Right ventricle myocardium inferior (tissue), 1 donor: ENCODE measurements at places on chromosomes 7 and 10.

DNA sequence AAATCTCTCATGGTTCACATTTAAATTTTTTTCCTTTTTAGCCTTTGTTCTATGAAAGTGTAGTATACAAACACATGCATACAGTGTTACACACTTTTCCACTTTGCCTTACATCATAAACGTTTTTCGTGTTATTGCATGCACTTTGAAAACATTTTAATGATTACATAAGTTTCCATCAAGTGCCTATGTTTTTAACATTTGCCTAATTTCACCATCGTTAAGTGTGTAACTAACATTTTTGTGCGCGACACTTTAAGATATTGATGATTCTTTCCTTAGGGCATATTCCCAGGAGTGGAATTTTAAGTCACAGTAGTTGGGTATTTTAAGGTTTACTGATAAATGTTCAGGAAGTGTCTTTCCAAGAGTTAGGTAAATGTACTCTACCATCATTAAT is 1.5 kb upstream of the FRAT2 start:
- no peak for DNase-seq

GRCh38 chr7:78620920-78621319 is 822.3 kb downstream of the PHTF2 start:
- no peak for DNase-seq

- DNase-seq, result no peak
Observed at GRCh38 chr10:2994221-2994961, 73.0 kb upstream of the PFKP start.

GRCh38 chr10:27197980-27198620 is 42.5 kb downstream of the ACBD5 start:
- DNase-seq, result no peak

DNA sequence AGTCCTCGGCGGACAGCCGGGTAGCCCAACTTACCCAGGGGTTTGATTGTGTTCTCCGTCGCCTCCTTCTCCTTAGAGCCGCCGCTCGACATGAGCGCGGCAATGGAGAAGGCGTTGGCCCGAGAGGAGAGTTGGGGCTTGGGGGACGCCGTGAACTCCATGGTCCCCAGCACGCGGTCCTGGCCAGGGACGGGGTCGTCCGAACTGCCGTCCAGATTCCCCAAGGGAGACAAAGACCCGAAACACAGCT is 515 bp downstream of the TBX20 start:
- DNase-seq, result no peak

GRCh38 chr7:76077435-76077834 is 29.5 kb downstream of the MDH2 start:
- no peak for DNase-seq

GRCh38 chr7:115600207-115600606 is 430.4 kb downstream of the TFEC start:
- no peak for DNase-seq

DNA sequence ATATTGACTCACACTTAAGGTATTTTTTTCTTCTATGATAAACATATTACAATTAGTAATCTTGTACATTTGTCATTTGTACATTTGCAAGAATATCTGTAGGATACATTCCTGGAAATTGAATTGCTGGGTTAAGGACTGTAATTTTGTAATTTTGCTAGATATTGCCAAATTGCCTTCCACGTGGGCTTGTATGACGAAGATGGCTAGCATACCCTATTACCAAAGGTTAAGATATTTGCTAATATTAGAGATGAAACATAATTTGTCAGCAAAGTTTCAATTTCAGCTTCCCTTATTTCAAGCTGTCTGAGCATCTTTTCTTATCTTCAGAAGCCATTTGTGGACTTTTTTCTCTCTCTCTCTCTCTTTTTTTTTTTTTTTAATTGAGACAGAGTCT is 1.0 kb upstream of the LYZL2 start:
- no peak for DNase-seq

DNA sequence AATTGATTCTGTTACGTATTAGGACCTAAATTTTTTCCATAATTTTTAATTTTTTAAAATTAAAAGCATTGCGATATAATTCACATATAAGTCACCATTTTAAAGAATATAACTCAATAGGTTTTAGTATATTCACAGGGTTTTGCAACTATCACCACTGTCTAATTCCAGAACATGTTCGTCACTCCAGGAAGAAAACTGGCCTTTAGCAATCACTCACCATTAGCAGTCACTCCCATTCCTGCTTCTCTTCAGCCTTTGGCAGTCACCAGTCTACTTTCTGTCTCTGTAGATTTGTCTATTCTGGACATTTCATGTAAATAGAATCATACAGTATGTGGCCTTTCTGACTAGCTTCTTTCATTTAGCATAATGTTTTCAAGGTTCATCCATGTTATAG is 176.5 kb downstream of the EXOC4 start:
- DNase-seq, result no peak

- no peak for DNase-seq
Observed at GRCh38 chr7:116859323-116859722, 3.1 kb upstream of the CAPZA2 start.

- DNase-seq, result no peak
Observed at GRCh38 chr7:139118234-139118804, 8.8 kb upstream of the ZC3HAV1 start.

- no peak for DNase-seq
Observed at GRCh38 chr10:31138026-31138553, 106.4 kb upstream of the ZNF438 start.

DNA sequence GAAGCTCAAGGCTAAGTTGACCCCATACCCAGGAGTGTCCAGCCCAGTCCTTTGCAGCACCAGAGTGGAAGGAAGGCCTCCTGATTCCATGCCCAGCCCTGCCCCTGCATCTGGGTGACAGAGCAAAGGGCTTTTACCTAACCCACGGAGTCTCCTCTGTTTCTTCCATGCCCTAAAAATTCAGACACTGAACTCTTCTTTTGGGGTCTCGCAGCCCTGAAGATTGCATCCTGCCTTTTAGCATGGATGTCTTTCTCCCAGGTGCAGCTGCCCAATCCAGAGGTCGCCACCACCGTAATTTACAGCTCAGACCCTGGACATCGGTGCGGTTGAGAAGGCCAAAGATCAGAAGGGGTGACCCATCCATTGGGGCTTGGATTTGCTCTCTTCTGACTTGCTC is 50.8 kb downstream of the CXCL12 start:
- DNase-seq, result no peak

- DNase-seq, result no peak
Observed at GRCh38 chr7:158030566-158030965, 557.1 kb downstream of the PTPRN2 start.

- DNase-seq, result no peak
Observed at GRCh38 chr10:99977916-99978315, 31.8 kb downstream of the DNMBP start.

DNA sequence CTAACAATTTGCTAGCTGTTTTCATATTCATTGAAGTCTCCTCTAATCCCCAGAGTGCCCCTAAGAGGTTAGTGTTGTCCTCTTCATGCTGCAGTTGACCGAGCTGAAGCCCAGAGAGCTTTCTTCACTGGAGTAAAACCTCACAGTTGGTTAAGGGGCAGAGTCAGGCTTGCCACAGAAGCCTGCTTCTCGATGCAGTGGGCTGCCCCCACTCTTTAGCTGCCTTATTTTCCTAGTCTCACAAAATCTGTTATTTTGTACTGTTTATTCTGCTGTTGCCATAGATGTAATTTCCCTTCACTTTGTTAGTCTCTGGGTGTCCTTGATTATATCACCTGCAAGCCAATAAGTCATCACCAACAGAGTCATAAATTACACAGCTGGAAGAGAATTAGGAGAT is 56.3 kb upstream of the ZPBP start:
- no peak for DNase-seq

- DNase-seq, result no peak
Observed at GRCh38 chr7:2959828-2960599, 83.7 kb downstream of the CARD11 start.

DNA sequence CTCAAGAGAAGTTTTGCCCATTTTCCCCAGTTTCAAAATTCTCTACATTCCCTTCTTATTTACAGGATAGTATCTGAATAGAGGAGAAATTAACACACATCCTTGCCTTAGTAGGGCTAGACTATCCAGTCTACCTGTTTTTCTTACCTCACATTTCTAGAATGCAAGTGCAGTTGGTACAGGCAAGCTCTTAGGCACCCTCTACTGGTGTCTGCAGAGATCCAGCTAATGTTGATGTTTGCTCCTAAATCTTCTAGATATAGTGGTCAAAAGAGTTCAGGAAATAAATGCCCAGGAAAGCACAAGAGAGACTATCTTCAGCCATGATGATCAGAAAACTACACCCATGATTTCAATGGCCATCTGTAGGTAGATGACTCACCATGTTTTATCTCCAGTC is 205.3 kb downstream of the HTR7 start:
- no peak for DNase-seq

DNA sequence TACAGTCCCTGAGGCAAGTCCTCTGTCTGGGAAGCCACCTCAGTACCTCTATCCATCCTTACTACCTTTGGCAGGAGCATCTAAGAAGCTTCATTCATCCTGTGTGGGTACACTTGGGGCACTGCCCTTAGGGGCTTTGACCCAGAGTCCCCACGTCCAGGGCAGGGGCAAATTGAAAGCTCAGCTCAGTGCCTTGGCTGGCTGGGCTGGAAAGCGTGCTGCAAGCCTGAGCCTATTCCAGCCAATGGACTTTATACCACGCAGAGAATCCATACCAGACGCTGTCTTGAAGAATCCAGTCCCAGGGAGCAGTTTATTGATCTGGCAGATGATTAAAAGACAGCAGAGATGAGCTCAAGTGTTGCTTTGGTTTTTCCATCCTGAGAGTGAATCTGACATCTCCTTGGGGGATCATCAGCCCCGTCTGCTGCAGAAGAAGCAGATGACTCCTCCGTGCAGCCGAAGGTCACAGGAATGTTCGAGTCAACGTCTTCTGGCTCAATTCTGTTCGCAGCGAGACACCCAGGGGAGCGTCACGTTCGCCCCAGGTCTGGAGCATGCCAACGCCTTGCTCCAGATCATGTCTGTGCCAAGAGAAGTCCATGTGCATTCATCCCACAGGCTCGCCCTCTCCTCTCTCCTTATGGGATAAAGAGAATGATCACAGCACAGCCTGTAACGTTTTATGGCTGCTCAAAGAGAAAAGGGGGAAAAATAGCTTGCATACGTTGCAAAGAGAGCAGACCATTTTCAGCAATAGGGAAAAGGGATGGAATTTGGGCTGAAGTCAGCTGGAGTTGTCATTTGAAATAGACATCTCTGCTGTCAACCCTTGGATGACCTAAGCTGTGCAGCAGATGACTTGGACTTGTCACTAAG is 35.8 kb upstream of the LYZL1 start:
- DNase-seq, result no peak

- DNase-seq, result no peak
Observed at GRCh38 chr10:103715430-103715829, 139.9 kb downstream of the SH3PXD2A start.

DNA sequence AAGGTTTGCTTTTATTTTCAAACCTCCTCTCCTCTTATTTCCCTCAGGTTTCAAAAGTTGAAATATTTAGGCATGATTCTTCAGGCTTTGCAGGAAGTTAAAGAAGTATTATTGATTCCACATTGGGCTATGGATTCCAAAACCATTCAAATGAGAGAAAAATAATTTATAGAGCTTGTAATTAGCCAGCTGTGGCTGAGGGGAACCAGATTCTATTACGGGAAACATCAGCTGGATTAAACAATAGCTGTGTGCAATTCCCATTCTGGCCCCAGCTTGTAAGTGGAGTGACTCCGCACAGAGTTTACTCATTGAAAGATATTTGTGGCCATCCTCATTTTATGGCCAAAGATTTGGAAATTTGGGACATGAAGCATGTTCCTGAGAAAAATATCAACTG is 77.0 kb upstream of the PHYHIPL start:
- DNase-seq, result no peak

DNA sequence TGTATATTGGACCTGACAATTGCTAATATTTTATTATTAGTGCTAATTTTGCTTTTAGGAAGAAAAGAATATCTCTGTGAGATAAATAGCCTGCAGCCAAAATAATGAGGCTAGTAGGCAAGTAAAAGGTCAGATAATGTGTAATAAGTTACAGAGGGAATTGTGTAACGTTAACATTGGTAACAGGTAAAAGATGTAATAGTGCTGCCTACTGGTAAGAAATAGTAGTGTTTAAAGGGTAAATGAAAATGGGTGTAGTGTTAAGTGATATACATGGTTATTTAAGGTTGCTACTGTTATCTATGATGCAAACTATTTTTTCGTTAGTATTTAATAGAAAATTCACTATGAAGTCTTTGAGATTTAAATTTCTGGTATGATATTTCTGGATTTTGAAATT is 9.2 kb upstream of the FOXP2 start:
- DNase-seq, result no peak

DNA sequence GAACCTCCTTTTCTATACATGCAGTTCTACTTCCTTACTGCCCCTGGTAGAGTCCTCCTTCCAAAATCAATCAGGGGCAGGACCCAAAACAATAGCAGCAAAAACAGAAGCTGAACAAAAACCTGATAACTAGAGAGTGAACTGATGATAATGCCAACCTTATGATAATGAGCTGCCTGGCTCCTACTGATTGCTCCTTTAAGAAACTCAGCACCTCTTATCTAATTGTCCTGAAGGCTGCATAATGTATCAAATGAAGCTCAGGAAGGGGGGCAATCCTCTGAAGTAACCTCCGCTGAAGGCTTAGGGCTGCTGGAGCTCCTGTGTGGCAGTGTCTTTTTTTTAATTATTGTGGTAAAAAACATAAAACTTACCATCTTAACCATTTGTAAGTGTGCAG is 257.0 kb downstream of the PHTF2 start:
- no peak for DNase-seq

DNA sequence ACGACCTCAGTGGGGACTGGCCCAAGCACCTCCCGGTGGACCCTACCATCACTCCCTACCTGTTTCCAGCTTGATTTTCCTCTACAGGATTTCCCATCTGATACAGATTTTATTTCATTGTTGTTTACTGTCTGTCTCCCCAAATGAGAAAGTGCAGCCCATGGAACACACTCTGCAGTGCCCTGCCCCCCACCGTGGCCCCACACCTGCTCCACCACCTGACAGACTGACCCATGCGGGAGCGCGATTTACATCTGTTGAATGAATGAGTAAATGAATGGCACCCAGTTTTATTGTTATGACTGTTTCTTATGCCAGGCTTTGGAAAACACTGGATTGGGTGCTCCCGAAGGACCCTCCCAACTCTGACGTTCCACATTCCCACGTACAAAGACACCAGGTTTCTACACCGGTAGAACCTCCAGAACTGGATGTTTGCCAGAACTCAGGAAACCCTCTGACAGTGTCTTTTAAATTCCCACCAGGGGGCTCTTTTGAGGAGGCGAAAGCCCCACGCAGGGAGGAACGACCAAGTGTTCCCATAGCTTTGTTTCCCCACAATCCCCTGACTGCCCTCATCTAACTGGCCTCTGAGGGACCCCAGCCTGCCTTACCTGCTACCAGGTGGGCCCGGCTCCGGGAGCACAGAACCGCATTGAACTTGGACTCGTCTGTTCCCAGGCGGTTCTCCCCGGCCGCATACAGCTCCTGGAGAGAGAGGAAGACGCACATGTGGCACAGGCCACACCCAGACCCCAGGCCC is 29.0 kb downstream of the PLAC9 start:
- DNase-seq, result no peak

- DNase-seq, result no peak
Observed at GRCh38 chr7:131767591-131767990, 211.2 kb upstream of the PODXL start.

- DNase-seq, result no peak
Observed at GRCh38 chr7:27890205-27890849, 150.4 kb downstream of the TAX1BP1 start.
